GM03348 (cell line): ENCODE measurements at places on chromosomes 5 and 9.

DNA sequence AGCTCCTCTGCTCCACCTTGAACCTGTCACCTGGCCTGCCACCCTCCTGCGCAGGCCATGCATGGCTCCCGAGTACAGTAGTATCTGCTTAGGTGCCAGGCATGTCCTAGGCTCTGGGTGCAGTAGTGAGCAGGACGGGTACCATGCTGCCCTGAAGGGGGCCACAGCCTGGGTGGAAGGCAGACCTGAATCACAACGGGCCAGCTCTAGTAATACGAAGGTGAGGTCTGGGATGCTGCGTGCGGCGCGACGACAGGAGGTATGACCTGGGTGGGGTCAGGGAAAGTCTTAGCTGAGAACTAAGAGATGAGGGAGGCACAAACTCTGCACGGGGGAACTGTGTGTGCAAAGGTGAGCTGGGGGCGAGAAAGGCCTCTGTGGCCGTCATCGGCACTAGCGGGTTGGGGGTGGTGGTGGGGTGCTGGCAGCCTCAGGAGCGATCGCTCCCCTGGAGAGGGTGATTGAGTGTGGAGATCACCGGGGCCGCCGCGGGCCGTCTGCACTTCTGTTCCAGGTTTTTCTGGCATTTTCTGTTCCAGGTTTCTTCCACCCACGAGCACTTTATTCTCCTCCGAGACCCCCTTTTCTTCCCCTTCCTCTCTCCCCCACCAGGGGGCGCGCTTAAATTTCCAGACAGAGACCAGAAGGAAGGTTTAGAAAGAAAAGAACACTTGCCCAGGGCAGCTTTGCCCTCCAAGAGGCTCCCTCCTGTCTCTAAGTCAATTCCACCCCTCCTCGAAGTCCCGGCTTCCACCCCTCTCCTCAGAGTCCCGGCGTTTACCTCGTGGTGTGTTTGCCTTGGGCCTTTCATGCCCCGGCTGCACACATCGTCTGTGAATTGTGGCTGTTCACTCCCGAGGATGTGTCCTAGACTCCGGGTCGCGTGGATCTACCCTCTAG is 15.1 kb downstream of the PDLIM4 start:
- peak; percentile 69 for DNase-seq

DNA sequence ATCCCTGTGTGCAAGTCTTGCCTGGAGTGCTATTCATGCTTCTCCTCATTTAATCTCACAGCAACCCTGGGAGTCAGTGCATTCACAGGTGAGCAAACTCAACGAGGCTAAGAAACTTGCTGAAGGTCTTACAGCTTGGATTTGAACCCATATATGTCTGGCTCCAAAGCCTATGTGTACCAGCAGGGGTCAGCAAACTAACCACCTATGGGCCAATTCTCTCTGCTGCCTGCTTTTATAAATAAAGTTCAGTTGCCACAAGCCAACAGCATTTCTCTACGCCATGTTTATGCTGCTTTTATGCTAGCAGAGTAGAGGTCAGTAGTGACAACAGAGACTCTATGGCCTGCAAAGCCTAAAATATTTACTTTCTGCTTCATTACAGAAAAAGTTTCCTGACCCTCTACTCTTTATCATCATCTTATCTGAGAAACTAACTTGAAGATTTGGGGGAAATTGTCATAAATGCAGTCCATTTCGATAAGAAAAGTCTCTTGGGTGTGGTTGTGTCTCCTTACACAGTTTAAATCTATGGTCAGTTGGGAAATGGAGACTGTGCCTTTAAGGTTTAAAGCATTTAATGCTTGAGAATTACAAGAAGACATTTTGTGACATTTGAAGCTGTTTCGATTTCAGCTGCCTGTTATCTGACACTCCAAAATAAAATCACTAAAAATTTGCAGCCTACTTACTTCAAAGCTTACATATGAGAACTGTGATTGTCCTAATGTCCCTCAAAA is 137.7 kb downstream of the PRELID2 start:
- peak; percentile 15 for DNase-seq

GRCh38 chr9:95645992-95646391 is 129.2 kb upstream of the PTCH1 start:
- no peak for DNase-seq

DNA sequence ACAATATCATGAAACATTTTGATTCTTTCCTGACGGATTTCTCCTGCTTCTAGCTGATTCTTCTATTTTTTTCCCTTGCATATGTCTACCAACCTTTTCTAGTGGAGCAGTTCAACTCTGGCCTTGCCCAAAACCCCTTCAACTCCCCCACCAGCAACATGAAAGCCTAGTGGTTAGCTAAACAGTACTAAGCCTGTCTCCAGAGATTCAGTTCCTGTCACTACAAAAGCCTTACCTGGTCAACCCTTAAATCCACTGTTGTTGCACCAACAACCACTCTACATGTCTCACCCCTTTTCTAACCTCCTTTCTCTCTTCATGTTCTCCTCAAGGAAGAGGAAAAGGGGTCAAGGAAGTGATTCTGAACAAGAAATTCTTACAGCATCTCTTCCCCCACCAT is 74.8 kb upstream of the PIK3R1 start:
- no peak for DNase-seq

DNA sequence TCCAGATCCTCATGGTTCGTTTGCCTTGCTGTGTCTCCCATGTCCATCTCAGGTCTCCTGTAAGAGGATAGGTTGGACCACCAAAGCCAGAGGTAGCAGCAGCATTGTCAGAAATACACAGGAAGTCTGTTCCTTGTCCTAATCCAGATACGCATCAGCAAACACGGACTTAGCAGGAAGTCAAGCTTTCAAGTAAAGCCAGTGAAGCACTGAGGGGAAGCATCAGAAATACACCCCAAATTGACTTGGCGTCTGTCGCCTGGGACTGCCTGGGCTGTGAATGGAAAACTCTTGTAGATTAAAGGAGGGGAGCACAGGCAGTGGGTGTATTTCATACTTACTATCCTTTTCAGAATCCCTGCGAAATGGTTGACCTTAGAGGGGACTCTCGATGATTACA is 171.3 kb downstream of the PSAT1 start:
- DNase-seq, result no peak

GRCh38 chr9:122221183-122221811 is 7.5 kb downstream of the LHX6 start:
- DNase-seq, result peak; percentile 6

DNA sequence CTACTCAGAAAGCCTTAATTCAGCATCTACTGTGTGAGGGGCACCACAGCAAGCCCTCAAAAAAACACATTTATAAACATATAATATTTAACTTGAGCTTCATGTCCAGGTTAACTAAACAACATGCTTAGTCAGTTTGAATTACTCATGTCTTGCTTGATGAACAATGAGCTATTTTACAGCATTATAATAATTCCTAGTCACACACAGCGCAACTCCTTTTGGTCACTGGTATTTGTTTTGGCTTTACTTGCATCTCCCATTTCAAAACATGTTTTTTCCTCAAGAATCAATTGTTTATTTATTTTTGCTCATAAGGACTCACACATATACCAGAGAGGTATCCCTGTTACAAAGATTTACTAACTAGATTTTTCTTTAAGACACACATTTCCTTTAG is 616.7 kb upstream of the DAB2 start:
- no peak for DNase-seq

DNA sequence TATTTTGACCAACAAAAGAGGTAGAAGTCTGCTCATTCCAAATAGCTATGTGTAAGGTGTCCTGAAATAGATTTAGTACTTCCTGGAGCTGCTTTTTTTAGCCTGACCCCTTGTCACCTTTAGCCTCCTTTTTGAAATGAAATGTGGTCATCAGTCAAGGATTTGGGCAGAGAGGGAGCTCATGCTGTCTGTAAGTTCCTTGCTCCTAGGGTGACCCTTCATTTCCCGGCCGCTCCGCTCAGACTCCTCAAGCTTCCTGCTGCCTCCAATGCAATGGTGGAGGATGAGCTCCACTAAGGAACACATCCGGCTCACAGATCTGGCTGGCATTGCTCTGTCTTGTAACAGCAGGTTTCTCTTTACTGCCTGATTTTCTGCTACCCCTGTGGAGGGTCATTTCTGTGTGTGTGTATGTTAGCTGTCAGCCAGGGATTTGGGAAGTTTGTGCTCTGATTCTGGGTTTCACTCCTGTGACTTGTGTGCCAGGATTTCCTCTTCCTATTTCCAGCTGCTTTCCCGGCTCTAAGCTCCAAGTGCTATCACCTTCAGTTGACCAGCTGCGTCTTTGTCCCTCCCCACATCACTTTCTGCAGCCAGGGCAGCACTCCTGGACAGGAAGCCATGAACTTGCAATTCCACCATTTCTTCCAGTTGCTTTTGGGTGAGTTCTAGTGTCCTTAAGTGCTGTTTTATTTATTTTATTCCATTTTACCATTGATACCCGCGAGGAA is 265.9 kb downstream of the ICE1 start:
- no peak for DNase-seq

DNA sequence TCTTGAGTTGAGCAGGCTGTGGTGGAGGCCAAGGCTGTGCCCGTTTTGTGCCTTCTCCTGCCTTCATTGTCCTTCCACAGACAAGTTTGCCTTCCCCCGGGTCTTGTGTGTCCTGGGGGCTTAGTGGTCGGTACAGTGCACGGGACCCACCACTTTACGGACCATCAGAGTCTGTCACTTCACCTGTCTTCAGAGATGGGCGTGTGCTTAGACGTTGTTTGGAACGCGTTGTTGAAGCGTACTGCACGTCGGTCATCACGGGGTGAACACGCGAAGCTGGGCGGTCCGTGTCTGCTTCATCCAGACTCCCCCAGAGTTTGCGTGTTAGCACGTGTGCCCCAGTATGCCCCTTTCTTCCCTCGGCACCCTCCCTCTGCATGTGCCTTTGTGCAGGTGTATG is 24.8 kb downstream of the CEP72 start:
- DNase-seq, result no peak

DNA sequence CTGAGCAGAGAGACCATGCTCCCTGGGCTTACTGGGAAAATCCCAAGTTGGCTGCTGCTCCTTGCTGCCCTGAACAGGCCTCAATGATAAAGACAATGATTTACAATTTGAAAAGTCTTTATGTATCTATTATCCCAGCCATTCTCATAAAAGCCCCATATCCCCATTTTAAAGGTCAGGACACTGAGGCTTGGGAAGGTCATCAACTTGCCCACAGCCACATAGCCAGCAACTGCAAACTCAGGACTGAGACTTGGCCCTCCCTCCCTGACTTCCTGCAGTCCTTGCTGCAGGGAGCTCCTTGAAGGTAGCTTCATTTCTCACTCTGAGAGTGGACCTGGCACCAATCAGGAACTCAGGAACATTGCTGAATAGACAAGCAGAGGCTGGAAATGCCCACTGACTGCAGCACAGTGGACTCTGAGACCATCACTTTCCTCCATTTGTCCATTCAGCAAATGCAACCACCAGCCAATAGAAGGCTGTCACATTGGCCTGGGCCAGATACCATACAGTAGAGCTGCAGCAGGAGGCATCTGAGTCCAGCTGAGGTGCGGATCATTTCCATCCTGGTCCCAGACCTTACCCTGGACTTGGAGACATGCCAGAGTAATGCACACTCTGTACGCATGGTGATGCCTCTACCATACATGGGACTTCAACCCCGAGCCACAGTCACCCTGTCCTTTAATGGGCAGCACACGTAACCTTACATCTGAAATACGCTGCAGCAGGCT is 18.3 kb downstream of the TNIP1 start:
- no peak for DNase-seq

DNA sequence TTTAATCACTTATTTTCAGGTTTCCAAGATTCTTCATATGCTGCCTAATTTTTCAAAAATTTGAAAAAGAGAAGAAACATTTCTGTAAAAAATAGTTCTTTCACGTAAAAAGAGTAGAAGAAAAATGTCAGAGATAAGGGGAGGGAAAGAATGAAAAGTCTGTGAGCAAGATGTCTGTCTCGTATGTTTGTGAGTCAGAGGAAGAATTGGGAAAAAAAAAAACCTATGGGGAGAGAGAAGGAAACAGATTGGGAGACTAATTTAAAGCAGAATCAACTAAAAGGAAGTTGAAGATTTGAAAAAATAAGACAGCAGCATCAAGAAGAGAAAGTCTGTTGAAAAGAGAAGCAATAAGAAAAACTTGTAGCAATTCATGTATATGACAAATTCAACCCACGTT is 456.3 kb downstream of the HINT1 start:
- no peak for DNase-seq

DNA sequence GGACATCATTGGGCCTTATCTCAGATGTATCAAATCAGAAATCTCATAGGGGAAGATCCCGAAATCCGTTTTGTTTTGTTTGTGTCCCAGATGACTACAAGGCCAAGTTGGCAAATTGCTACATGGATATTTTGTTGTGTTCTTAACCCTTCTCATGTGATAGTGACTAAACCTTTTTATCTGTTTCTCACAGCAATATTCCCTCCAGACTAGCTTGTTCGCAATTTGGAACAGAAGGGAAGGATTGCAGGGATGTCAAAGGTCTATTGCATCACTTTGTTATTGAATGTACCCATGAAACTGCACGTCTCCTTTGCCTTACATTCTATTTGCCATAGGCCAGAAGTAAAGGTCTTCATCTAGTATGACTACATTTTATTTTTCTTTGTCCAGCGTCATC is 453.9 kb downstream of the NFIB start:
- no peak for DNase-seq

DNA sequence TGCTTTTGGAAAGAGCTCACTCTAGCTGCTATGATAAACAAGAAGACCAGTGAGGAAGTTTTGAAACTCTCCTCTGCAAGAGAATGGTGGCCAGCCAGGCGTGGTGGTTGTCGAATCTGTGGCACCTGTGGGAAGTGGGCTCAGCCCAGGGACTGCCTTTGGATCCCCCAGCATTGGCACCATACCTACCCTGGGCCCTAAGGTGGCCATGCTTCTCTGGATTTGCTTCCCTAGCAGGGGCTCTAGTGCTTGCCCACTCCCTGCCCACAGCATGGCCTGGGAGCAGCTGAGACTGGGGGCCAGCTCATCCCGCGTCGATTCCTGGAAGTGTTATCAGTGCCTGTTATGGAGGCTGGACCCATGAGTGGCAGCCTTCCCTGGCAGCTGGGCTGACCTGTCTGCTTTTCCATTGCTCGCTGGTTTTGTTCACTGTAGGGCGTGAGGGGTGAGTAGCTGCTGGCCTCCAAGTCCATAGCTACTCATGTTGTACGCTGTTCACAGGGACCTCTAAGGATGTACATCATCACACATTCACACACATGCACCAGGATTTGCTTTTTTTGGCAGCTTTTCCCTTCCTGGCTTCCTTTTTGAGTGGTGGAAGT is 2.3 kb downstream of the SLC22A4 start:
- no peak for DNase-seq

GRCh38 chr5:105616599-105616998 is 2054.0 kb upstream of the NUDT12 start:
- DNase-seq, result no peak

DNA sequence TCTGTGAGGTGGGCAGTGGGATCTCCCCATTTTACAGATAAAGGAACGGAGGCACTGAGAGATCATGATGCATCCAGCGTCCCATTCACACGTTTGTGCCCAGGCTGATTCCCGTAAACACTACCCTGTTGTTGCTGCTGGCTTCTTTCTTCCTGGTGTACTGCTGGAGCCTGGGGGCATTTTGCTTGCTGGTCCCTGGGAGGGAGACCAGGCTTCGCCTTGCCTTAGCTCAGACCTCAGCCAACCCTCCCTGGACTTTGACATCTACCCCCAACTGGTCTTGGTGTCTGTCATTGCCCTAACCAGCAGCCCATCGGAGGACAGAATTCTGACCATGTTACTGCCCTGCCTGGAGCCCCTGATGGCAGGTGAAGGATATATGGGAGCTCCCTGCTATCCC is 82.4 kb downstream of the ZNF618 start:
- no peak for DNase-seq
